ENCODE measurements at places on chromosomes 3 and 15.

GRCh38 chr3:159555205-159555604, 433.4 kb upstream of the IL12A start:
- no peak for DNase-seq

GRCh38 chr3:10248984-10249748, 907 bp downstream of the TATDN2 start:
- DNase-seq: no peak

DNA sequence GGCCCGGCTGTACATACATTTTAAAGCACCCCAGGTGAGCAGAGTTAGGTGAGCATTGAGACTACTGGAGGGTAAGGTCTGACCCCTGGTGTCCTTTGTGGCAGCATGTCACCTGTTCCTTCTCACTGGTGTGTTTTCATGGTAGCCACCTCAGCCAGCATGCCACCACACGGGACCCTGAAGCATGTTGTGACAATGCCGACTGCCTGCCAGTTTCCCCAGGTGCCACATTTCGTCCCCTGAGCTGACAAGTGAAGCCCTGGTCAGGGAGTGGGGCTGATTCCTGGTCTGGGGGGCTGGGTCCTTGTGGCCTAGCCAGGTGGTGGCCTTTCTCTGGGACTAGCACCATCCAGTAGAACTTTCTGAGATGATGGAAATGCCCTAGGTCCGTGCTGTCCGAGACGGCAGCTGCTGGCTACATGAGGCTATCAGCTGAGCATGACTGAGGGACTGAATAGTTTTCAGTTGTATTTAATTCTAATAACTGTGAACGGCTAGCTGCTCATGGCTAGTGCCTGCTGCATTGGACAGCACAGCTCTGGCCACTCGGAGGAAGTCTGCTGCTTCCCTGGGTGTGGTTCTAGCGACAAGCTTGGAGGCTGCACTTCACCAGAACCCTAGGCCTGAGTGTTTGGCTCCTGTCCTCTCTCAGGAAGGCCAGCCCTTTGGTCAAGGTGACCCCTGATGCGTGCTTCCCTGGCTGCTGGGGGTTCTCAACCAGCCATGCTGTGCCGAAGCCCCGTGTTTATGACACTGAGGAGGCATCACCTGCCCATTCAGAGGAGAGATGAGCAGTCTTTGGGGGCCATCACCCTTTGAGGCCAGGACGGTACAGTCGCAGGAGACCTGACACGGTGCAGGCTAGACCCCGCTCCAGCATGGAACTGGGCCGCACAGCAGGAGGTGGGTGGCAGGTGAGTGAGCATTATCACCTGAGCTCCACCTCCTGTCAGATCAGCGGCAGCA, 3.9 kb downstream of the C3orf22 start:
- DNase-seq: no peak

- DNase-seq: peak; percentile 55
These were observed 55.9 kb upstream of the PLCL2 start for GRCh38 chr3:16828815-16829214.

- DNase-seq: peak; percentile 54
These were observed at the start of gene PLCH1 for GRCh38 chr3:155744626-155745324. Gene PLCH1 (minus strand): TSS chr3:155745071. CDS start chr3:155704224, 40,847 bp downstream.

DNA sequence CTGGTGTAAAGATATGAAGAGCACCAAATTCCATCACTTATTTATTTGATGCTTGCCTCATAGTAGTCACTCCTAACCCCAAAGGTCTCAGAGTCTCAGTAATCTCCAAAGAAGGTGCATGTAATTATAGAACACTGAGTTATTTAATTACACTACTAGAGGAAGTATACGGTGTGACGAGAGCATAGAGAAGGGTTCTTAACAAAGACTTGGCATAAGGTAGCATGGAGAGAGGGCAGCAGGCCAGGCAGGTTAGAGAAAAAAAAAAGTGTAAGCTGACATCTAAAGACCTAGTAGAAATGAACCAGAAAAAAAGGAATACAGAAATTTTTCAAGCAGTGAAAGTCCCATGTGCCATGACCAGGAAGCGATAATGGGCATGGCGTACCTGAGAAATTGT, 213.3 kb upstream of the TGFBR2 start:
- no peak for DNase-seq

DNA sequence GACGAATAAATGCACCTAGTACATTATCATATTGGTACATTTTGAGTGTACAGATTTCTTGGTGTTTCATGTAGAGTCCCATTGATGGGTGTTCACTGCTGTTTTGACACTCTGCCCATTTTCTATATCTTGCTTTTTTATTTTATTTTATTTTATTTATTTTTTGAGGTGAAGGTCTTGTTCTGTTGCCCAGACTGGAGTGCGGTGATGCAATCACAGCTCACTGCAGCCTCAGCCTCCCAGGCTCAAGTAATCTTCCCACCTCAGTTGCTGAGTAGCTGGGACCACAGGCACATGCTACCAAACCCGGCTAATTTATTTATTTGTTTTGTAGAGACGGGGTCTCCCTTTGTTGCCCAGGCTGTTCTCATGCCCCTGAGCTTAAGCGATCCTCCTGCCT, 44.2 kb downstream of the DNAJC13 start:
- no peak for DNase-seq

DNA sequence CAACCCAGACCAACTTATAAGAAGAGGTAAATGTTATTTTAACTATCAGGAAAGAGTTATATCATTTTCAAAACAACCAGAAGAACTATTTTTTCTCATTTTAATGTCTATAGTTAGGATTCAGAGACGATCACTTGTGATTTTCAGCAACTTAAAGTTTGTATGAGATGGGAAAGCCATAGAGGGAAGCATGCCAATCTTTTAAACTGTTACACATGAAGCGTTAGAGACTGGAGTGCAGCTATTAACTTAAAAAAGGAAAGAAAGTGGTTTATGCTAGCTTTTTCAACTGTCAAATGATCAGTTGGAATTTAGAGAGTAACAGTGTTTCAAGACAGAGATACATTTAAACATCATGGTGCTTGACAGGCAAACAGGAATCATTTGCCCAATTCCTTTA, 91.7 kb upstream of the LPP start:
- DNase-seq: no peak
